Suppressor macrophage treated with lipopolysaccharide for 4 hours (primary cell): ENCODE measurements at places on chromosomes 7 and 10.

- no peak for DNase-seq
These were observed 11.8 kb downstream of the FAS start for GRCh38 chr10:89002226-89002978.

- no peak for DNase-seq
These were observed 215.9 kb downstream of the PARD3 start for GRCh38 chr10:34599026-34599795.

DNA sequence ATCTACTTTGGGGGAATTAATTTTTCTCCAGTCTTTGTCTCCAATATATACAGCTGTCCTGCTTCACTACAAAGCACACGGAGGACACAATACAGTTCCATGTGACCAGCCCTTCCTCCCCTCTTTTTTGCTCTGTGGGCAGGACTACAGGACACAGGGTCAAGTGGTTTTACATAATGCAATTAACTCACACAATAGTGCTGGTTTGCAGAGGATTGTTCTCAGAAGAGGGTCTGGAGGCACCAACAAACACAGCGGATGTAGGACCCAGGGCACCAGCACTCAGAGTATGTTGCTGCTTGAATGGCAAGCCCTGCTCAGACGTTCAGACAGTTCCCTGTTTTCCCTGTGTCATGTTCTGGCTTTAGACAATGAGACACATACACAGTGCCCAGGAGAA lies 52.0 kb upstream of the NPTX2 start:
- DNase-seq, result no peak

DNA sequence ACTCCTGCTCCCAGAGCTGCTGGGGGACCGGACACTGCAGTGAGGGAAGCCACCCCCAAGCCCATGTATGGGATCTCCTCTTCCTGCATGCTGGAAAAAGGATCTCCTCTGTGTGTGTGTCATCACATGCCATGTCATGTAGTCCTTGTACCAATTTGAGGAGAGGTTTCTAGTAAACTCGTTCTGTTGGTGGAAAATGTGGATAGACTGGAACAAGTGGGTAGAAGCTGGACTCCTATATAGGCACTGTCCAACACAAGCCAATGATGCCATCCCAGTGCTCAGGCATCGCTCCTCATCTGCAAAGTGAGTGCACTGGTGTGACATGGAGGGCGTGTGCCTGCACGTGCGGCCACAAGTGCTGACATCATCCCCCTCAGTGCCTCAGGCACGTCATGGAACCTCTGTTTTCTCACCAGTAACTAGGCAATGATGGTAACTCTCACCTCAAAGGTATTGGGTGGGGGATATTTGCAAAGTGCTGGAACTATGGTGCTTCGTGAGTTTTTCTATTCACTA lies 19.3 kb downstream of the MYO1G start:
- DNase-seq, result peak; percentile 71

DNA sequence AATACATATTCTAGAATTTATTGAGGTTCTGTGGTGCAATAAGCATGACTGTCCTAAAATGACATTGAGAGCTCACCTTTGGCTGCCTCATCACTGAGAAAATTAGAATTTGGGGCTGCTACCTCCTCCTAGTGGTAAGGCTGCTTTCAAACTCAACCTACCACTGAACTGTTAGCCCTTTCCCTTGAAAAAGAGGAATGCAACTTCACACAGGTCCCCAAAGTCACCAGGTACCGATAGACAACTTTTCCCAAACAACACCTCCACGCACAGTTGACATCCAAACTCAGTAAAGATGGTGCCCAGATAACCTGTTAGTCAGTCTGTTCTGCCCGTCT lies 75.9 kb upstream of the SCIN start:
- DNase-seq, result no peak

- DNase-seq, result peak; percentile 23
These were observed 183.0 kb downstream of the RAPGEF5 start for GRCh38 chr7:22173685-22174573.

- peak; percentile 74 for DNase-seq
These were observed 47.3 kb downstream of the MYPN start for GRCh38 chr10:68156373-68157185.

DNA sequence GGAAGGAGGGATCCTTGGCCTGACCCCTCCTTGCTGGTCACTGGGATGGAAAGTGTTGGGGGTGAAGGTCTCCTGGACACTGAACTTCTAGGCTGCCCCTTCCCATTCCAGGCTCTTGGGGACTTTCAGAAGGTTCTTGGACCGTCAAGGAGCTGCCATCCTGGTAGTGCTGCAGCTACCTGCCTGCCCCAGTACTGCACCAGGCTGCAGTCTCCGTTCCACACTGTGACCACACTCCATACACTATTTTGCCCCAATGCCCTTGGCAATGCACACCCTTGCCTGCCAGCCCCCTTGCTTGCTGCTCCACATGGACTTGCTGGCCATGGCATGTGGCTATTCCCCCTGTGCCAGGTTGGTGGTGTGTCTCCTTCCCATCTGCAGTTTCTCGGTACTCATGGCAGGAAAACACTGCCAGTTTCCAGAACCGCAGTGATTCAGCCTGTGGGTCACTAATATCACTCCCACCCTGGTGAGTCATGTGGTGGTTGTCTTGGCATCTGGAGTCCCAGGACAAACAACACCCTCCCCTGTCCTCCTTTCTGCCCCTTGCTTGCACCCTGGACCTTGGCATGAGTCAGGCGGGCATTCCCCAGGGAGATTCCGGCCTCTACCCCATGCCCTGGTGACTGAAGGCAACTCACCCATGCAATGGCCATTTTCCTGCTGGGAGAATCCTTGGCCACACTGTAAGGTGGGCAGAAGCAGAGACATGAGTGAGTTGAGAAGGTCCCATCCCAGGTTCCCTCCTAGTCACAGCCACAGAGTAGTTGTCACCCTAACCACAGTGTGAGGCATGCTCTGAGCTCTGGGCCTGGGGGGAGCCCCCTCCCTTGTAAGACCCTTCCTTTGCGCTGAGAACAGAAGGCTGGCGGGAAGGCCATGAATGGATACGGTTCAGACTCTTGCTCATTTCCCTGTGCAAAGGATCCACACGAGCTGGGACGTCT lies 32.8 kb downstream of the GOLGA7B start:
- peak; percentile 86 for DNase-seq

- no peak for DNase-seq
These were observed 426.2 kb downstream of the ETV1 start for GRCh38 chr7:13563257-13563656.

DNA sequence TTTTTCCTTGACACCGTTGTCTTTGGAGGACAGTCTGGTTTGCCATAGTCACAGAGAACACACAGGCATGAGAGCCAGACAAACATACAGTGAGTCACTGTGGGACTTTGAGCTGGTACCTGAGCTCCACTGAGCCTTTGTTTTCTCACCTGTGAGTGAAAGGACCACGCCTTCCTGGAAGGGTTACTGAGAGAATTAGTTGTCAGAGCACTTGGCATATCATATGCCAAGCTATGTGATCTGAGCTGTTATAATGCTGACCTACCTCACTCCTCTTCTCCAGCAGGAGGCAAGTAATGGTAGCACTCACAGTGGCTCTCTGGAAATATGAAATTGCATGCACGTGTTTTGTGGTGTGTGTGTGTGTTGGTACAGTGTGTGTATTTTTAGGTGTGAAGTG lies 59.7 kb downstream of the CXCL12 start:
- DNase-seq, result no peak

DNA sequence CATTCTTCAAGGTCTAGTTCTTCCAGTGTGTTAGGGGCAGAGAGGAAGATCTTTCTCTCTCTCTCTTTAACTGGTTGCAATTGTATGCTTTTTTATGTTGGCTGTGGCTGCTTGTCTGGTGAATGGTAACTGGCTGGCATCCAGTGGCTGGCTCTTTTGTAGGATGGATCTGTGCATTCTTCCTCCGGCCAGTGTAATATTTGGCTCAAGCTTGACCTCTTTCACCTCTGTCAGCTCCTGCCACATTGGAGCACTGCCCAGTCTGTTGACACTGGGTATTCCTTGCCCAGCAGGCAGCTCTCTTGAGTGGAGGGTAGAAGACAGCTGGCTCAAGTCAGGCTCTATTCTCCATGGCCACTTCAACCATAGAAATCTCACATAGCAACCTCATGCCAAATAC lies 528.3 kb downstream of the PHTF2 start:
- no peak for DNase-seq

- no peak for DNase-seq
These were observed 205.4 kb downstream of the DNAJC1 start for GRCh38 chr10:21797984-21798765.
